KG1 (cell line): ENCODE measurements at places on chromosomes 12 and 14.

- no peak for DNase-seq
Observed at GRCh38 chr12:81597928-81598604, 161.1 kb downstream of the PPFIA2 start.

DNA sequence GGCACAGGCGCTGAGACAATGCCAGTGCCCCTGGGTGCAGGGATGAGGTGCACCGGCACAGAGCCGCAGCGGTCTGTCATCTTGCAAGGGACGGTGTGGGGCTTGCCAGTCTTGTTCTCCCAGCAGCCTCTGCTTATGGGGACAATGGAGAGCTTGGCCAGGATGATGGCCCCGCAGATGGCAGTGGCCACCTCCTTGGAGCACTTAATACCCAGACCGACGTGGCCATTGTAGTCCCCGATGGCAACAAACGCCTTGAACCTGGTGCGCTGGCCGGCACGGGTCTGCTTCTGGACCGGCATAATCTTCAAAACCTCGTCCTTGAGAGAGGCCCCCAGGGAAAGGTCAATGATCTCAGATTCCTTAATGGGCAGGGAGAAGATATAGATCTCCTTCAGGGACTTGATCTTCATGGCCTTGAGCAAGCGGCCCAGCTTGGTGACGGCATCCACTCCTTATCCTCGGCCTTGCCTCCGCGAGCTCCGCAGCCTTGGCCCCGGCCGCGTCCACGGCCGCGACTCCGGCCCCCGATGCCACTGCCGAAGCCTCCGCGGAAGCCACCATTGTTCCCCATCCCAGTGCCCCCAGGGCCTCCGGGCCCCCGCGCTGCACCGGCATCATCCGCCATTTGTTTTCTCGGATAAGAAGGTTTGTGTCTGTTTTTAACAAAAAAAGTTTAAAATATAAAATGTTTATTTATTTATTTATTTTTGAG, 29.9 kb downstream of the VRTN start:
- DNase-seq, result no peak

DNA sequence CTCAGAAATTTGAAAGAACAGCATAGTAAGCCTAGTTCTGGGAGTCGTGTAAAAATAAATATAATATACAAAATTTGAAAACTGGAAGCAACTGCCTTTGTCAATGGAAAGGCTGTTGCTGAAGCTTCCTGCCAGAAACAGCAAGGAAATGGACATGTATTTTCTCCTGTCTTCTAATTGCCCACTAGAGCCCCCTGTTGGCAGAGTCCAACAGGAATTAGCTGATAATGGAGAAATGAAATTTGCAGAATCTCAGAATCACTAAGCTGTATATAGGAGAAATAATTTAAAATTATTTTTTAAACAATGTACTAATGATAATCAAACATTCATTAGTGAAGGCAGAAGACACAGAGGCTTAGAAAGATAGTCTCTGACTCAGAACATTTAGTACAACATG, 414.8 kb downstream of the SLC6A15 start:
- no peak for DNase-seq

GRCh38 chr12:80979816-80980215, 42.1 kb upstream of the LIN7A start:
- DNase-seq, result no peak
